Activated CD8-positive, alpha-beta memory T cell treated with anti-CD3 and anti-CD28 coated beads, Interleukin-2, amount 50 U/mL, for 4 hours (primary cell): ENCODE measurements at places on chromosomes 7 and 10.
A peak's percentile ranks its signal among the peaks of the same experiment; 100 is the strongest.

DNA sequence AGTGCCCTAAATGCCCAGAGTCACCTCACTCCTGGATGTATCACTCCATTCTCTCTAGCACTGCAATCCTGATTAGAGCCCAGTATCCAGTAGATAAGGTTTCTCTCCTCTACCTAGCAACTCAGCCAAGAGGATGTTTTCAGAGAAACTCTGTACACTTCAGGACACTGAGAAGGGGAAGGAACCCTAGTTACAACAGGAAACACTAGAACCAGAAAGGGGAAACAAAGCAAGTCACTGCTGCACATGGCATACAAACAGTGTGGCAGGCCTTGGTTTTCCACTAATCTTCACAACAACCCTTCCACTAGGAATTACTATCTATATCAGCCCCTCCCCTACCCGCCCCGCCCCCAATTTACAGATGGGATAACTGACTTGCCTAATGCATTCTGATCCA, 1.6 kb downstream of the FAM204A start:
- DNase-seq: no peak

- DNase-seq: peak; percentile 79
These were observed 11.4 kb upstream of the REPIN1 start for GRCh38 chr7:150357270-150357669.

DNA sequence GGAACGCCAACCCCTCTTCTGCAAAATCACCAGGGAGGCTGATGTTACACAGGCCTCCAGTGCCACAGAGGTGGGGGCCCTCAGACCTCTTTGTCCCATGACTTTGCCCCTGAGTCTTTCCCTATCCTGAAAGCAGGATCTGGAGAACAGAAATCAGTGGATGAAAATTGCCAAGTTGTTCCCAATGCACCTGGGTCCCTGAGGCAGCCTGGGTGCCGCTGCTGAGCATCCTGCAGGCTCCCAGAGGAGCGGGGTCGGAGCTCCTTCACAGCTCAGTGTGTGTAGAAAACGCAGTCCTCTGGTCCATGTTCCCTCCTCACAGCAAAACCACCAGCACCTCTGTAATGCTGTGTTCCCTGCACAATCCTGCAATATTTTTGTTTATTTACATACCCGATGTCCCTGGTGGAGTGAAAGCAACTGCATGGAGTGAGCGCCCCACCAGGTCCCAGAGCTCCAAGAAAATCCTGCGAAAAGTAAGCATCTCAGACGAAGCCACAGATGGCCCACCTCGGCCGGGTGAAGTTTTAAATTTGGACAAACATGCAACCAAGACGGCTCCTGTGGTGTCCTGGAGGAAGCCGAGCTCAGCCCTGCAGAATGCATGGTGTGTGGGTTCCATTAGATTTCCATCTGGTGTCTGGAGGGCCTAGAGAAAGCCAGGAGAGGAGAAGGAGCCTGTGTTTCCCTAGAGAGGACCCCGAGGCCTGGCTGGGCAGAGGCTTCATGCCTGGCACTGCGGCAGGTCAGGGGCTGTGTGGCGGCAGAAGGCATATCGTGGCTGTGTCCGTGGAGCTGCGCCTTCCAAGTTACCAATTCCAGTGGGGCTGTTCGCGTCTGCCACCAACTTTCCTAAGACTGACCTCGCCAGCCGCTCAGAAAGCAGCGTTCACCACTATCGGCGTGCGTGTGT, 235.2 kb downstream of the WDR37 start:
- no peak for DNase-seq

DNA sequence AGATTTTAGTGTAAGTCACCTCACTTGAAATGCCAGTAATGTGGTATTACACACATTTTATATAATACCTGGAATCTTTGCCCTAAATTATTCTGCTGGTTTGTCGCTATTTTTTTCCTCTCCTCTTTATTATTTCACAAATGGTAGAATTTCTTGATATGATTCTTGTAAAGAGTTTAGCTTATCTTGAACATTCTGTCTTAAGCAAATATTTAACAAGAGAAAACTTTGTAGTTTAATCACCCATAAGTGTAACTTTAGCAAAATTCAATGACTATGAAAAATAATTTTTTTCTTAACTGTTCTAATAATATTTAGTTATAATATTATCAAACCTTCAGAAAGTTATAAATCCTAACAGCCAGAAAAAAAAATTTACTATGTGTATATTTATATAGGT, 56.7 kb downstream of the NHLRC2 start:
- DNase-seq: no peak

DNA sequence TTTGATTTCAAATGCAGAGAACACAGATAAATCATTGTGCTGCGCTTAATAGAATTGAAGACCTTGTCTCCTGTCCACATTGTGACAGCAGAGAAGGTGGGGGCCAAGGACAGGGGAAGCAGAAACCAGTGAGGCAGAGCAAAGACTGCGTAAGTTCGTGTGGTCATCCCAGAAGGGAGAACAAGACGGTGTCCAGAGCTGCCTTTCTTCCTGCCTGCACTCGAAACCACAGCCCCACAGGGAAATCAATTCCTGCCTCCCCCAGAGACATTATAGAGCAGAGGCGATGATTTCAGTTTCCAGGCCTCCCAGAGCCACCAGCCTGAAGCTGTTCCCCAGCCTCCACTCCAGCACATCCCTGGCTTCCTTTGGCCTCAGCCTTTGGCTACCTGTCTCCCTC, 39.7 kb upstream of the UCN3 start:
- DNase-seq: no peak

- no peak for DNase-seq
These were observed 19.6 kb downstream of the RGS10 start for GRCh38 chr10:119522747-119523426.

GRCh38 chr10:131086094-131086493, 225.4 kb downstream of the TCERG1L start:
- no peak for DNase-seq

DNA sequence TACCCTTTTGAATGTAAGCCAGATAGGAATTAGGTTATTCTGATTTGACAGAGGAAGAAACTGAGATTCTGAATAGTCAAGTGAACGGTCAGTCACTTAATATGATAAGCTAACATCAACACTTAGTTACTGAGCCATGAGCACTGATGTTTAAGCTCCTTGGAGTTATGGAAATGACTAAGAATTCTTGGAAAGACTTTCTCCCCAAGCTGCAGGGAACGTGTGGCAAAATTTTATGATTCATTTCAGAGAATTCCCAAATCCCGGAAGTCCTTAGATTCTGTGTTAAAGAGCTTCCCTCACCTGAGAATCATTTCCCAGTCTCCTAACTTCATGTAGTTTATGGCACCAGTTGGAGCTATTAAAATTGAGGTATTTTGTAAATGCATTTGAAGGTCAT, 330.9 kb downstream of the XPNPEP1 start:
- no peak for DNase-seq

DNA sequence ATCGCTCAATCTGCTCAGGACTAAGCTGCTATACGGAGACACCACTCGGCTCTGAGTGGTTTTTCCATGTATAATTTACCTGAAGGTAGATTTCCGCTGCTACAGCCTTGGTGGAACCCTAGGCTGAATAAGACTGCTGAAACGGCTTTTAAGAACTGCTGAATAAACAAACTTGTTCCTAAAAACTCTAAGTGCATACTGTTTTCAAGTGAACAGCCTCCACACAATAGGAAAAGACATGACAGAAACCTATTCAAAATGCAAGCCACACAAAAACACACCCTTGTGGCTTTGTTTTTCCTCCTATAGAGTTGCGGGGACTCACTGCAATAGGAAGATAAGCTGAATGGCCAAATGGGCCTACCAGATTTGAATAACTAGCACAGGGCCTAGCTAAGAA, 117.2 kb downstream of the UBE2H start:
- DNase-seq: no peak

DNA sequence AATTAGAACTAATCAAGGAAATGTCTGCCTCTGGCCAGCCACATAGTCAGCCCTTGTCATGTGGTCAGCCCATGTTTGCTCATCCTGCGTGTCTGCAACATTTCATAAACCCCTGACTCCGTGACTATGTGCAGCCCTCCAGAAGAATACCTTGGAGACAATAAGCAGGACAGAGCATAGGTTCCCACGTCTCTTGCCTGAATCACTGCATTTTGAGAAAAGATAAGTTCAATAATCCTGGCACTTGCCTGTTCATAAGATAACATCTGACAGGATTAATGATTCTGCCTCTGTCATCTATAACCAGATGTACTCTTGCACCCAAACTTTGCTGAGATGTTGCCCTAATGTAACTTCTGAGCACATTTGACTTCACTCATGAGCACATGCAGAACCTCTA, 78.4 kb downstream of the AKR1D1 start:
- DNase-seq: no peak

DNA sequence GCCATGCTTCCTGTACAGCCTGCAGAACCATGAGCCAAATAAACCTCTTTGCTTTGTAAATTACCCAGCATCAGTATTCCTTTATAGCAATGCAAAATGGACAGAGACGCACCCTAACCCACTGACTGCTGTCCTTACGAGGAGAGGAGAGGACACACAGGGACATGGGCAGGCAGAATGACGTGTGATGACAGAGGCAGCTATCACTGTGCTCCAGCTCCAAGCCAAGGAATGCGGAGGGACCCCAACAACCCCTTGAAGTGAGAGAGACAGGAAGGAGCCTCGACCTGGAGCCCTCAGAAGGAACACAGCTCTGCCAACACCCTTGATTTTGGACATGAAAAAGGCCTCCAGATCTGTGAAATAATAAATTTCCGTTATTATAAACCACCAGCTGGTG, 46.6 kb upstream of the EBF3 start:
- DNase-seq: no peak

GRCh38 chr10:23695825-23696420, 257.0 kb downstream of the OTUD1 start:
- DNase-seq: no peak

DNA sequence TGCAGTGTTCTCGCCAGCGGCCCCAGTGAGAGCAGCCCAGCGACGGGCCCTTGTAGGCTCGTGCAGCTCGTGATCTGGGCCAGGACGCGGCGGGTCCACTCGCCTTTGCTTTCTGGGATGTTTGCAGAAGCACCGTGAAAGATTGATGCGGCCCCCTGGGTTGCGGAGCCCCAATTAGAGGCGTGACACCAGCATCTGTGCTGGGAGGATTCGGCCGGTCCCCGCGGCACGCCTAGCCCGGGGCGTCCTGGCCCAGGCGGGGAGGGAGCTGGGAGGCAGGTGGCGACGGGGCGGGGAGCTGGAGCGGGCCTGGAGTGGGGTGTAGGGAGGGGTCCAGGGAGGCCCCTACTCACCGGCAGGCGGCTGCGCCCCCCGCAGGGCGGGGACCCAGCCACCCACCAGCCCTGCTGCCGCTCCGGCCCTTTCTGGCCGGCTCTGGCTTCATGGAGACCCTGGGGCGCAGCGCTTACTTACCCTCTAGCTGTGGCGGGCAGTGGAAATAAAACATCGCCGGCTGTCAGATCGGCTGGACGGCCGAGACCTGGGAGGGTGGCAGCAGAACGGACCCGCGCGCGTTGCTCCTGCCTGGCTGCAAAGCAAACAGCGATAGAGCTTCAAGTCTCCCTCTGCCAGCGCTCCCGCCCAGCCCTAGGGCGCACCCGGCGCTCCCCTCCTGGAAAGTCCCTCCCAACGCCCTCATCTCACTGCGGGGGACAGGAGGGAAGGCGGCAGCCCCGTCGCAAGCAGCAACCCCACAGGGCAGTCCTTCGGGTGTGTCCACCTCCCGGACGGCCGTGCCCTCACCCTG, 752 bp downstream of the DRGX start:
- DNase-seq: no peak
